Mammary epithelial cell (primary cell): ENCODE measurements at places on chromosomes 5 and 9. TPM values are rescaled to one million over a fixed set of nuclear protein-coding genes. Genes with fewer than 3 reads are reported as not detected.

NUTM2F gene
- not detected for total RNA-seq

PCDHA1 gene
- 0.21 and 0.26 TPM in 2 replicates for total RNA-seq

NUTM2G gene
- total RNA-seq, result not detected

DNA sequence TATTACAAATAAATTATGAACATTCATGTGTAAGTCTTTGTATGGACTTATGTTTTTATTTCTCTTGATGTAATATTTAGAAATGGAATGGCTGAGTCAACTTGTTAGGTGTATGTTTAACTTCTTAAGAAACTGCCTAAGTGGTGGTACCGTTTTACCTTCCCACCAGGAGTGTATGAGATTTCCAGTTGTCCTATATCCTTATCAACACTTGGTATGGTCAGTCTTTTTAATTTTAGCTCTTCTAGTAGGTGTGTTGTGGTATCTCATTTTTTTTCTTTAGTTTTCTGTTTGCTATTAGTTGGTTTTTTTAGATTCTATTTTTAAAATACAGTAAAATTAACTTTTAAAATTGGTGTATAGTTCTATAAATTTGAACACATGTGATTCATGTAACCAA is 3.7 kb downstream of the NDUFAF2 start:
- no peak for DNase-seq

DNA sequence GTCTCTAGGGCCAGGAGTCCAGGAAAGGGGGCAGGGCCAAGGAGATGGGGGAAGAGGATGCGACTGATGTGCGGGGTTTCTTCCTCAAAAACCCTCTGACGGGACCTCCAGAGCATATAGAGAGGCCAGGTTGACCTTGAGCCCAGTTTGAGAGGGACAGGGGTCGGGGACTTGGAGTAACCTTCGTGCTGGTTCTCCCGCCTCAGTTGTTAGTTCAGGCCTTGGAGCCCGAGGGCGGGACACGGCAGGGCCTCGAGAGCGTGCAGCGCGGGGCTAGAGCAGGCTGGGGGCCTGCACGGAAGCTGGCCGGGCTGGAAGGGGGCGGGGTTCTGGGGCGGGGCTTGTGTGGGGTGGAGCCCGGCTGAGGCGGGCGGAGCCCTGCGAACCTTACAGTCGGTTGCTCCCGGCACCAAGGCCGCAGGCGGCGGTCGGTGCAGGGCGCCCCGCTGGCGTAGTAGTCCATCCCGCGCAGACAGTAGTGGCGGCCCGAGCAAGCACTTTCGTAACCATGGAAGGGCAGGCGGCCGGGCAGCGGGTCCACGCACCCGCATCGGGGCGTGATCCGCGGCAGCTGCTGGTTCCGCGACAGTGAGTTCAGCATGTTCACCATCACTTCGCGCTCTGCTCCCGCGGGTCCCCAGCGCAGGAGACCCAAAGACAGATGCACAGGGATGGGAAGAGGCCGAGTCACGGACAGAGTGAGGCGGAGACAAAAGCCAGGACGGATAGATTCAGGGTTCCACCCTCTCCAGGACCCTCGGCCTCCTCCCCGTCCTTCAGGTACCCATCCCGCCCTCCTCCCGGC is 4.0 kb upstream of the MYORG start:
- DNase-seq, result peak; percentile 44

DNA sequence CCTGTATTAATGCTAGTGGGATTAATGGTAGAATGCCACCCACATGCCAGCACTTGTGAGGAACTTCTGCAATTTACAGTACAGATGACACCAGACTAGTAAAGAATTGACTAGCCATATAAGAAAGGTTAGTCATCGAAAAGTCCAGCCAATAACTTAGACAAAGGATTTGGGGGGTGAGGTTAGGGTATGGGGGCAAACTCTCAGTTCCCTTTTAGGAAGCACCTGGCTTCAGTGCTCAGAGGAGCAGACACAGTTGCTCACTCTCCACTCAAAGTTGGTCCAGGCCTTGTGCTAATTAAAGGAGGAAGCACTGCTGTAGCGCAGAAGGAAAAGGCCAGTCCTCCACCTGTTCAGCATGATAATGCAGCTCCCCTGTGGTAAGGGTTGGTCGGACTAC is 25.2 kb downstream of the TGFBR1 start:
- no peak for DNase-seq

GRCh38 chr9:77092536-77092935 is 73.1 kb downstream of the FOXB2 start:
- no peak for DNase-seq
